ENCODE measurements at places on chromosomes 2 and 18.

- no peak for DNase-seq
These were observed 117.8 kb downstream of the CTIF start for GRCh38 chr18:48656582-48656981.

DNA sequence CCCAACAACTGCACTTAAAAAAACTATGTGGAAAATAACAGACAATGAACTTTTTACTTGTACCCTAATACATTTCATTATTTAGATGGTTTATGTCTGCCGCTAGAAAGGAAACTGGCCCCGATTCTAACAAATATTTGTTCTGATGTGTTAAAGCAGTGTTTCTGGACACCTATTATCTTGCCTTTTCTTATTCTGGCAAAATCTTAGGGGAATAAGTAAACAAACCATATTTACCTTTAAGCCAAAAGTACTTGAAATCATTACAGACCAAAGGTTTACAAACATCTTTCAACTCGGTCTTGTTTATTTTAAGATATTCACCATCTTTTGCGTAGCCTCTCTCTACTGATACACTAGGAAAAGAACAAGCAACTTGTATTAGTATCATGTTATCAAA lies 11.8 kb upstream of the DLX1 start:
- DNase-seq = no peak

- DNase-seq = no peak
These were observed 4.2 kb downstream of the IRS1 start for GRCh38 chr2:226795281-226796011.

DNA sequence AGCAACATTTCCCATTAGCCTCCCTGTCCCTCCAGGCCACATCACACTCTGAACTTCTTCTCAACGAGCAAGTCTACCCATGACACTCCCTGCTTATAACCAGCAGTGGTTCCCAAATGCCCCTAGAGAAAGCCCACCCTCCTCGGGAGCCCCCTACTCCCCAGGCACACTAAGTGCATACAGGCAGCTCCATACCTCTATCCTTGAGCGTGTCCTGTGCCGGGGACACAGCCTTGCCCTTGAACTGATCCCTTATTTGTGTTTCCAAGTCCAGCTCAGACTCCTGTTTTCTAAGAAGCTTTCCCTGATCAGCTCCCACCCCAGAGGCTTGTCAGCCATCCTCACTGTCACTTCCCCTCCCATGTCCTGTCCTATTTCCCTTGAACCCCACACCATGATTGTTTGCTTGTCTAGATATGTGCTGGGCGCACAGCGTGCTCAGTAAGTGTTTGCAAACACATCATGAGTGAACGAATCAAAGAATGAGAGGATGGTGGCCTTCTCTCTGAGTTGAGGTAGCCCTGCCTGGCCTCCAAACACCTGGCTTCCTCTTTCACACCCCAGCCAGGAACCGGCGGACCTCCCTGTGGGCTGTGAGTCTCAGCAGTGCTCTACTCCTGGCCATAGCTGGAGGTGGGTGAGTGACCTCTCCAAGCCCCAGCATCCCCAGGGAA lies 2.1 kb downstream of the TEX51 start:
- no peak for DNase-seq

- DNase-seq = no peak
These were observed 239.3 kb downstream of the FBXO15 start for GRCh38 chr18:73908323-73908722.

DNA sequence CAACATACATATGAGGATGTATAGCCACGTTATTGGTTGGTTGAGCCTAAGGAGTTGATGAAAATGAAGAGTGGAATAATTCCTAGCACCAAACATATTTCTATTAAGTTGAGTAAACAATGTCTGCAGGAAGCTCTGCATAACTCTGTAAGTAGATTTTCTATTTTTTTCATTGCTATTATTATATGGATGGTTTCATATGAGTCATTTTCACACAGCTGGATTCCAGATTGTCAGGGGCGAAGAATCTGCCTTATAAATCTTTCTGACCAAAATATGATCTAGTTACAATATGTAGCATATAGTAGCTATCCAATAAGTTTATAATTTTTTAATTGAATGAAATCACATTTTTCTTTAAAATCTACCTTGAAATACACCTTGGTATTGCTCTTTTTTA lies 468.0 kb upstream of the PKDCC start:
- no peak for DNase-seq

DNA sequence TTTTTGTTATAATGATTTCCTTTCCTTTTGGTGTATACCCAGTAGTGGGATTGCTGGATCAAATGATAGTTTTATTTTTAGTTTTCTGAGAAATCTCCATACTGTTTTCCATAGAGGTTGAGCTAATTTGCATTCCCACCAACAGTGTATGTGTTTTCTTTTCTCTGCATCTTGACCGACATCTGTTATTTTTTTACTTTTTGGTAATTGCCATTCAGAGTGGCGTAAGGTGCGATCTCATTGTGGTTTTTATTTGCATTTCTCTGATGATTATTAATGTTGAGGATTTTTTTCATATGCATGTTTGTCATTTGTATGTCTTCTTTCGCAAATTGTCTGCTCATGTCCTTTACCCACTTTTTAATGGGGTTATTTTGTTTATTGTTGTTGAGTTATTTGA lies 58.1 kb downstream of the ARHGAP25 start:
- no peak for DNase-seq

GRCh38 chr2:131673400-131674173 lies 145.9 kb downstream of the CCDC74A start:
- DNase-seq = peak; percentile 52

DNA sequence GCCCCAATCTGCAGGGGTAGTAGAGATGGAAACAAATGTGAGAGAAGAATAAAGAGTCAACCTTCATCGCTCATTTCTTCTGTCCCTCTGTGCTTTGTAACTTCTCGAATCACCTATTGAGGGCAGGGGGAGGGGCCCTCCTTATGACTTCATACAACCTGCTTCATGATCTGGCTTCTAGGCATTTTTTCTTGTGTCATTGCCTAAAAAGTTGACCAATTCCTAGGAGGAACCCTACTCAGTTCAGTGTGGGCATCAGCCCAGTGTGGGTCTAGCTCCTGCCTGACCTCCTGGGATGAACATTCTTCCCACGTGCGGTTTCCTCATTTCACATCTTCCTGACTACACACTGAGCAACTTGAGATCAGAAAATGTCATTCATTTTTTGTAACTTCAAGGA lies 46.3 kb upstream of the CREB1 start:
- no peak for DNase-seq

GRCh38 chr2:172806493-172806892 lies 70.8 kb downstream of the RAPGEF4 start:
- no peak for DNase-seq

DNA sequence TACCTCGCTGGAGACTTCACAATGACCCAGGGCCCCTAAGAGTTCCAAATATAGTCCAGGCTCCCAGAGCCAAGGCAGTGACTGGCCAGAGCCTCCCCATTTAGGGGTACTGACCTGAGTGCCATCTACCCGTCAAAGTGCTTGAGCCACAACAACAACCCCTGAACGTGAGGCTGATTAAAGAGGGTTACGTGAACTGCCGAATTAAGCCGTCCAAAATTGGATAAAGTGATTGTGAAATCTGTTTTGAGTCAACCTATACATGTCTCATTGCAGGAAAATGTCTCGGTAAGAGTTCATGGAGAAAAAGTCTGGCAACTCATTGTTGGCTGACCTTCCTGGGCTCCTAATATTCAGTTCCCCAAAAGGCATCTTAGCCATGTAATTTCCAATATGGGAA lies 116.3 kb downstream of the TTC32 start:
- DNase-seq = no peak

- no peak for DNase-seq
These were observed 798.9 kb upstream of the SALL3 start for GRCh38 chr18:78180741-78181140.

DNA sequence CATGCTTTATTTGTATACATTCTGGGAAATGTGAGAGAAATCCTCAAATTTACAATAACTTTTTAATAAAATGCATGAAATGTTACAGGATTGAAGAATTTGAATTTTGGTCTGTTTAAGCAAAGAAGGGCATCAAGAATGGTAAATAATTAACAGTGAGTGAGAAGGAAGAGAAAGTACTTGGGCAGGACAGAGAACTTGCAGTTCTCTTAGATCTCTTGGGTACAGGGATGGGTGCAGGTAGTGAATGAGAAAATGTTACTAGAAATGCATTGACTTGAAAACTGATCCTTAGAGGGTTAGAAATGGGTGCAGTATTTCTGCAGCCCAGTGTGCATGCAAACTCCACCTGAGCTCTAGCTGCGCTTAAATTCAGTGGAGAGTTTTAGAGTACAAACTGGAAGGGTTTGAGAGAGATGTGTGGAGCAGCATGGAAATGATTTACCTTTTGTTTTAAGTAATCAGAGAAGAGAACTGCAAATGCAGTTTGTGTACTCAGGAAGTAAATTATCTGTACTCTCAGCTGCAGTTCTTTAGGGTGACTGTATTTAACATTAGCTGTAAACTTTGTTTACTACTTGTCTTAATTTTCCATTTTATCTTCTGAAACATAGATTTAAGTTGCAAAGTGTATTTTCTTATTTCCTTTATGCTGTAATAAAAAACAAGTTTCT lies 51.0 kb upstream of the RAB27B start:
- no peak for DNase-seq

DNA sequence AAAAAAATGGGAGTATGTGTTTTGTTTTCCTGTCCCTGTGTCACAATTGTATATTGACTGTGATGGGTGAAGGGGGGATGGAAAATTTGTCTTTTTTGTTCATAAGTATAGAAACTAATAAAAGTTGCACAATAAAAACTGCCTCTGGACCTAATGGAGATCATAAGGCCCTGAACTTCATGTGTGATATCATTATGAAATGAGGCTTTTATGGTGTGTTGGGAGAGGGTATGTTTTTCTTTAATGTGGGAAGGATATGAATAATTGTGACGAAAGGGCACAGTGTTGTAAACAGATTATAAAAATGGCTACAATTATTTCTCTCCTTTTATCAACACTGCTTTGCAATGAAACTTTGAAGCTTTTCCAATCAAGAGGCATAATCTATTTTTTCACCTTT lies 1889.3 kb upstream of the CELF4 start:
- DNase-seq = no peak

GRCh38 chr2:42331569-42332284 lies 29.3 kb downstream of the COX7A2L start:
- DNase-seq = no peak

GRCh38 chr2:10439185-10439879 lies 8.8 kb downstream of the ODC1 start:
- no peak for DNase-seq

DNA sequence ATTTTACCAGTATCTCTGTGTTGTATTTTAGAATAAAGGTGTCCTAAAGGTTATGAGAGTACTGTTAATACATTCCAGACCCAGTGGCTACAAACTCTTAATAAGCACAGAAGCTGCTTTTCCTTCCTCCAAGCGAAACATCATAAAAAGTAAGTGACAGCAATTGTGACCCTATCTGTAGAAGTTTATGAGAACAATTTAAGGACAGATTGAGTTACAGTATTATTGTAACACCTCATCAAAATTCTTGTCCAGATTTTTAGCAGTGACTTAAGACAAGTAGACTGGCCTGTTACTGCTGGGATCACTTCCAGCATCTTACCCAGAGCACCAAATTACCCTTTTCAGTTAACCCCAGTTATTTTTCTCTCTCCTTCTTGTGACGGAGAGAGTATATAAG lies 154.6 kb downstream of the ERBB4 start:
- no peak for DNase-seq

- no peak for DNase-seq
These were observed 294.3 kb upstream of the KCNH7 start for GRCh38 chr2:163132850-163133249.

- no peak for DNase-seq
These were observed 21.3 kb upstream of the ZNF804A start for GRCh38 chr2:184577056-184577455.

DNA sequence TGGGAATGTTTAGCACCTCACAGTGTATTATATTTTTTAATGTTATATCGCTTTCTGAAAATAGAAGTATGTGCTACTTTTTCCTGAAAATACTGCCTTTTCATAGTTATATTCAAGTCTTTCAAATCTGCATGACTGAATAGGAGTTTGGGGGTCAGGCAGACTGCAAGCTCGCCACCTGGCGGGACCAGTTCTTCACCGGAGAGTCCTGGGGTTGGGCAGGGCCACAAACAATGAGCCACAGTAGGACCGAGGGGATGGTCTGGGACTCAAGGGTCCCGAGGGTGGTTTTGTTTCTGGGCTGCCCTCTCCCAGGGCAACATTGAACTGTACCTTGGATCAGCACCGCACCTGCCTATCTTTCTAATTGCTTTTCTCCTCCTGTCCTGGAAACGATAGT lies 70.6 kb downstream of the VWA3B start:
- no peak for DNase-seq
